ENCODE measurements at places on chromosomes 11 and 22.

GRCh38 chr11:66686100-66686785 lies 8.6 kb upstream of the RBM4B start:
- DNase-seq, result no peak

- no peak for DNase-seq
These were observed 73.1 kb upstream of the POU2AF2 start for GRCh38 chr11:111172321-111172862.

GRCh38 chr11:19370100-19370861 lies 129.5 kb upstream of the E2F8 start:
- DNase-seq, result no peak

GRCh38 chr11:7579361-7579791 lies 65.6 kb downstream of the PPFIBP2 start:
- no peak for DNase-seq

DNA sequence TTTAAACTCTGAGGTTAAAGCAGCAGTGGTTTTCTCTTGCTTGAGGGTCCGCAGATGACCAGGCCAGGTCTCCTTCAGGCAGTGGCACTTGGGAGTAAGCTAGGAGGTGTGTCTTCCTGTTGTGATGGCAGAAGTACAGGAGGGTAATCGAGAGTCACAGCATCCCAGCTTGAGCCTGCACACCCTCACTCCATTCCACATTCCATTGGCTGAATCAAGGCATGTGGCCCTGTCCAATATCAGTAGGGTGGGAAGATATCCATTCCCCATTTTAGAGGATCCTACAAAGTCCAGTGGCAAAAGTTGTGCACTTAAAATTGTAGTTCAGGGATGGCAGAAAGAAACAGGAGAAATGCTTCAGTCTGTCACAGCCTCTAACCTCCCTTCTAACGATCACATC lies 23.3 kb downstream of the OSBP2 start:
- no peak for DNase-seq

DNA sequence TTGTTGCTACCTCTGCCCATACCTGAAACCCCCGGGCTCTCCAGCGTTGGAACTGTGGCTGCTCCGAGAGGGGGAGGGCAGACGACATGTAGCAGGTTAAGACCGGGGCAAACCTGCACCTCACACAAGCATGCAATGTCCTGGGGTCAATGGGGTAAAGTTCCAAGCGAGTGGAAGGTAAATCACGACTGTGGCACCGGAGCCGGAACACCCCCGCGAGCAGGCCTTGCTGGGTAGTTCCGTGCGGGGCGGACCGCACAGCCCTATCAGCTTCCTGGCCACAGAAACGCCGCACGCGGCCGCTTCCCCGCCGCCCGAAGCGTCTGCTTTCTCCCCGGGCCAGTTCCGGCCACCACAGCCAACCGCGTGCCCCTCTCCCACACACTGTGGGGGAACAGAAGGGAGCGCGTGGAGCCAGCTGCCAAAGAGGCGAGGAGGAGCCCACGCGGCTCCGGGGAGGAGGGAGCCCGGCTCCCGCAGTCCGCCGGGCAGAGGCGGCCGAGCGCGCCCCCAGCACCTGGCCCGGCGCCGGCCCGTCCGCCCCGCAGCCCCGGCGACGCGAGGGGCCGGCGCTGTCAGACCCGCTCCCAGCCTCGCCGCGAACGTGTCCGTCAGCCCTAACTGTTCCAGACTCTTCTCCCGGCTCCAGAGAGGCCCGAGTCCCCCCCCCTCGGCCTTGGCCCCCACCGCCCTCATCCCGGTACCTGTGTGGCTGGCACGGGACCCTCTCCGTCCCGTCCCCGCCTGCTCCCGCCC lies 1.6 kb downstream of the SPTBN2 start:
- DNase-seq, result peak; percentile 80

DNA sequence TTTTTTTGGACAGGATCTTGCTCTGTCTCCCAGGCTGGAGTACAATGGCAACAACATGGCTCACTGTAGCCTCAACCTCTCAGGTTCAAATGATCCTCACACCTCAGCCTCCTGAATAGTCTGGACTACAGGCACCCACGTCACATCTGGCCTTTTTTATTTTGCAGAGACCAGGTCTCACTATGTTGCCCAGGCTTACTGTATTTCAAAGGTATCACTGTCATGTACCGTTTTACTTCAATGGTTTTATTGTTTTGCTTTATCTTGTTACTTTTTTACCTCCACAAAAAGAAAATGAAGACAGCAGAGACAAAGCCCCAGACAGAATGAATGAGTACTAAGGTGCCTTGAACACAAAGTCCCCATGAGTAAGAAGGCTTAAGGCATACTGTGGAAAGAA lies 5.1 kb downstream of the TCF20 start:
- DNase-seq, result no peak

- DNase-seq, result no peak
These were observed 2.4 kb upstream of the CTSD start for GRCh38 chr11:1765871-1766718.

DNA sequence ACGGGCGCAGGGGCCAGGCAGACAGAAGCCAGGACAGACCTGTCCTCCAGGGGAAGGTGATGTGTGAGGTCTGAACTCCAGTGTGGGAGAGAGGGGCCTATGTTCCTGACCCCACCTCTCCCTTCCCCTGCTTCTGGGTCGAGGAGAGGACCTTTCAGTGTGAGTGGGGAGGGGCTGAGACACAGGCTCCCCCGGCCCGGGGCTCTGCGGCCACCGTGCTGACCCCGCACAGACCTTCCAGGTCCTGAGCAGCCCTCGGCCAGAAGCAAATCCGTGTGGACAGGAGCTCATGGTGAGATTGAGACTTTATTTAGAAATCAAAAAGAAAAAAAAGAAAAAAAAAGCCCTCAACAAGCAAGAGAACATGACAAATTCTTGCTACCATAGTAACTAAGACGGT lies 680.5 kb downstream of the BRD1 start:
- DNase-seq, result no peak

- no peak for DNase-seq
These were observed 18.6 kb upstream of the APLNR start for GRCh38 chr11:57255618-57256017.

GRCh38 chr11:64851831-64852351 lies 7.4 kb upstream of the CDC42BPG start:
- DNase-seq, result no peak

GRCh38 chr11:67272327-67273259 lies 6.3 kb downstream of the GRK2 start:
- no peak for DNase-seq

DNA sequence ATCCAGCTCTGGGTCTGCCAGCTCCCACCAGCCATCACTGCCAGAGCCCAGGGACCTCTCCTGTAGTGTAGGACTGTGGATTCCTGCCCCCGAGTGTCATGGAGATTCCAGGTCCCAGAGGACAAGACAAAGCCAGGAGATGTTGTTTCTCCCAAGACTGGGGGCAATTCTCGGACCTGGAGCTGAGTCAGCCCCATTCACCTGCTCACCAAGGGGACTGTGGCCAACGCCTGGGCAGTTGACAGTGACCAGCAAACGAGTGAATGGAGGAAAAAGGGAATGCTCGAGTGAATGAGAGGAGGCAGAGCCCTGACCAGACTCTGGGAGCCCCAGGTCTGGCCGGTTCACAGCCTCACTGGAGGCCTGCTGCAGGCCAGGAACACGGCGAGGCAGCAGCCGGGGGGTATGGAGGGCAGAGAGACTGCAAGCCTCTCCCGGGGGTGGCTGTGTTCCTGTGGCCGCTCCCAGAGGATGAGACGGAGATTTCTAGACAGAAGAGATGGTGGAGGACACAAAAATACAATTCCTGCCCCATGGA lies 61.3 kb upstream of the PRR5 start:
- DNase-seq, result no peak

DNA sequence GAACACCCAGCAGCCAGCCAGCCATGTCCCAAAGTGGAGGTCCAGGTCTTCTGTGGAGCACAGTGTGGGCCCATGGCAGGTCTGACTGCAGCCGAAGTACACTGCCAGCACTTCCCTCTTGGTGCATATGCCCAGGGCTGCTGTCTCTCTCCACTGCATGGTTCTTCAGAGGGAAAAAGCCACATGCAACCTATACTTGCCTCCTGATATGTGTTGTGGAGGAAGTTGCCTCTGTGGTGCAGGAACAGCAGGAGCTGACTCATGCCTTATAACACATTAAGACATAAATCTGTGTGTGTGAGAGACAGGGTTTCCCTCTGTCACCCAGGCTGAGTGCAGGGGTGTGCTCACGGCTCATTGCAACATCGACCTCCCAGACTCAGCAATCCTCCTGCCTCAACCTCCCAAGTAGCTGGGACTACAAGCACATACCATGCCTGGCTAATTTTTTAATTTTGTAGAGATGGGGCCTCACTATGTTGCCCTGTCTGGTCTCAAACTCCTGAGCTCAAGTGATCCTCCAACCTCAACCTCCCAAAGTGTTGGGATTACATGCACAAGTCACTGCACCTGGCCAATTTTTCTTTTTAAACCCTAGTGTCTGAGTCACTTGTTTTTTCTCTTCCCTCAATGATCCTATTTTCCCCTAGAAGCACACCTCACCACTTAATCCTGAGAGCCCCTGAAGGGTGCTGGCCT lies 98.8 kb downstream of the MPPED2 start:
- DNase-seq, result no peak

DNA sequence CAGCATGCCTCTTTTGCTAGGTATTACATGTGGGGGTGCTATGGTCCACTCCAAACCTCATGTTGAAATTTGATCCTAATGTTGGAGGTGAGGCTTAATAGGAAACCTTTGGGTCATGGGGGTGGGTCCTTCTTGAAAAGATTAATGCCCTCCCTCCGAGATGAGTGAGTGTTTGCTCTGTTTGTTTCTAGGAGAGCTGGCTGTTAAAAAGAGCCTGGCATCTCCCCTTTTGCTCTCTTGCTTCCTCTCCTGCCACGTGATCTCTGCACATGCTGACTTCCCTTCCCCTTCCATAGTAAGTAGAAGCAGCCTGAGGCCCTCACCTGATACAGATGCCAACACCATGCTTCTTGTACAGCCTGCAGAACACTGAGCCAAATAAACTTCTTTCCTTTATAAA lies 104.5 kb downstream of the FAT3 start:
- no peak for DNase-seq

- DNase-seq, result no peak
These were observed 137.3 kb upstream of the THY1 start for GRCh38 chr11:119560291-119560690.

DNA sequence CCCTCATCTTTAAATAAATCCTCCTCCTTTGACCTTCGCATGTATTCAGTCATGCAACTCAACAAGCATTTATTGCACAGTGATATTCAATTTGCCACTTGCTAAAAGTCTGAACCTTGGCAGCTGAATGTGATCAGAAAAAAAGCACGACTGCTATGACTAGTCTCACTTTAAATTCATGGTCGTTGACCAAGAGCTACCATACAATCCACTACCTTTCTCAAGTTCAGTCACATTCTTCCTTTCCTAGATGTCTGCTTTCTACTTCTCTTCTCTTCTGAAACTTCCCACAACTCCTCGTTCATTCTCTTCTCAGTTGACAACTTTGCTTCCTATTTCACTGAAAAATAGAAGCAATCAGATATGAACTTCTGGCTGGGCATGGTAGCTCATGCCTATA lies 2.0 kb upstream of the SAA1 start:
- DNase-seq, result no peak

GRCh38 chr11:134741453-134742223 lies 329.6 kb upstream of the B3GAT1 start:
- DNase-seq, result no peak

GRCh38 chr22:37654563-37655251 lies 3.8 kb upstream of the PDXP start:
- no peak for DNase-seq

GRCh38 chr11:119640541-119640940 lies 88.5 kb downstream of the NECTIN1 start:
- no peak for DNase-seq

GRCh38 chr11:18011633-18012032 lies 1.2 kb downstream of the SERGEF start:
- no peak for DNase-seq

- no peak for DNase-seq
These were observed 43.2 kb downstream of the PPP6R3 start for GRCh38 chr11:68503792-68504191.

GRCh38 chr11:95324826-95325225 lies 93.8 kb upstream of the SESN3 start:
- DNase-seq, result no peak

- DNase-seq, result no peak
These were observed 6.3 kb downstream of the CD44 start for GRCh38 chr11:35145271-35145670.

- DNase-seq, result no peak
These were observed 666.6 kb downstream of the CNTN5 start for GRCh38 chr11:99687320-99687719.

- DNase-seq, result no peak
These were observed 256.4 kb upstream of the SESN3 start for GRCh38 chr11:95487391-95487790.

GRCh38 chr11:84333221-84333620 lies 1047.1 kb upstream of the CCDC90B start:
- DNase-seq, result no peak

GRCh38 chr11:63243533-63243932 lies at the start of gene SLC22A25:
TSS of gene SLC22A25 (minus strand) at chr11:63243599. CDS start at chr11:63229652, 13,947 bp downstream.
- DNase-seq, result no peak

DNA sequence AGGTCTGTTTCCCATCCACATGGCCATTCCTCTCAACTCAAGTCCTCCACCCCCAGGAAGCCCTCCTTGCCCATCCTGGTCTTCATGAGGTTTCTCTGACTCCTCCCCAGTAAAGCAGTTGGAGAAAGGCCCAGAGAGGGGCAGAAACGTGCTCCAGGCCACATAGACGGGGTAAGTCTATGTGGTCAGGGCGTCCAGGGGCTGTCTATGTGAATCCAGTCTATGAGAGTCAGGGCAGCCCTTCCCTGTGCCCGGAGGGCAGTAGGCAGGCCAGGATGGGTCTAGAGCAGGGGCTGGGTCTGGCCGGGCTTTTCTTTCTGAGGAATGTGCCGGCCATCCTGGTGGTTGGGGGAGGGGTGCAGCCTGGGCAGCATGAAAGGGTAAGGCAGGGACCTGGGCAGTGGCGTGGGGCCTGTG lies 11.7 kb downstream of the GUCD1 start:
- DNase-seq, result no peak

GRCh38 chr11:65718964-65719492 lies 1.6 kb downstream of the RNASEH2C start:
- DNase-seq, result no peak

- no peak for DNase-seq
These were observed 106.3 kb upstream of the TEAD1 start for GRCh38 chr11:12567746-12568460.

GRCh38 chr11:118895093-118896039 lies 11.7 kb downstream of the CXCR5 start:
- no peak for DNase-seq

- no peak for DNase-seq
These were observed 37.0 kb upstream of the PAK1 start for GRCh38 chr11:77510851-77511250.
